ENCODE measurements at places on chromosomes 13 and 19. TPM values are rescaled to one million over a fixed set of nuclear protein-coding genes. Genes with fewer than 3 reads are reported as not detected.

DNA sequence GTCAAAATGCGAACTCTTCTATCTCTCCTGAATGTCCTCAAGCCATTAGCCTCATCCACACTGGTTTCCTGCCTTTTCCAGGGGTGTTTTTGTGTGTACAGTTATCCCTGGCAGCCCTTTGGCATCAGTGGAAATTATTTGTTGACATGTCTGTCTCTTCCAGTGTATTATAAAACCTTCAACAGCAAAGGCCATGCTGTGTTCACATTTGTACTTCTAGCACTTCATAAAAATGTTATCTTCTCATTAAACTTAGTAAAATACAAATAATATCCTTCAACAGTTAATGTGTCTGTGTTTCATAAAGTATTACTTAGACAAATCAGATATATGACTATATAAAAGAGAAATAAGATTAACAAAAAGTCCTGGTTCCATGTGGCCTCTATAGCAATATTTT, 359.5 kb upstream of the ARGLU1 start:
- DNase-seq: no peak

DNA sequence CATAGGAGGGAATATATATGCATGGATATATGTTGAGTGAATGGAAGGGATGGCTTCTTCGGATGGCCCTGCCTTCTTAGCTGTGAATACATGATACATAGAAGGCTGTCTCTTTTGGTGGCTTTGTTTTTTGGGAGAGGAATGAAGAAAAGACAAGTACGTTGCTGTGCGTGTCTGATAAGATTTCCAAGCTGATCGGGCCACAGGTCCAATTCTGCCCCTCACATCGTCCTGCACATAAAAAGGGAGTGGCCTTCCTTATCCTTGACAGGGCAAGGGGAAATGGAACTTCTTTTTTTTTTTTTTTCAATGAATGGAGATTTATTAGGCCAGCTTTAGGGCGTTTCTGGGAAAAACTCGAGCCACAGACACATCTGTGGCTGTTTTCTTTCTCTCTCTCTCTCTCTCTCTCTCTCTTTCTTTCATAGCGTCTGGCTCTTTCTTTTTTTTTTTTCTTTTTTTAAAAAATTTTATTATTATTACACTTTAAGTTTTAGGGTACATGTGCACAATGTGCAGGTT, 103.8 kb upstream of the SPATA13 start:
- no peak for DNase-seq

GRCh38 chr19:40576585-40577451, at the start of gene SHKBP1:
TSS of gene SHKBP1 (plus strand) at chr19:40576873. CDS start at chr19:40576900, 27 bp downstream.
- DNase-seq: peak; percentile 96

DNA sequence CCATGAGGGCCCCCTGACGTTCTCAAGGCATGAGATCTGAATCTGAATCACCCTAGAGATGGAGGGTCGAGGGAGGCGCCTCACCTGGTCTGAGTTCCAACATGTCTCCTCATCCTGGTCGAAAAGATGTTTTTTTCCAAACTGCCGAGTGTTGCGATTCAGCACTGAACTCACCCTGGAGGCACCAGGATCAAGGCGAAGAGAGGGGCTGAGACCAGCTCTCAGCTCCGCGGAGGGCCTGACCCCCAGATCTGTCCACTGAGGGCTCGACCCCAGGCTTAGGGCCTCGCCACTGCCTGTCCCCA, 555 bp downstream of the NR2C2AP start:
- no peak for DNase-seq

DNA sequence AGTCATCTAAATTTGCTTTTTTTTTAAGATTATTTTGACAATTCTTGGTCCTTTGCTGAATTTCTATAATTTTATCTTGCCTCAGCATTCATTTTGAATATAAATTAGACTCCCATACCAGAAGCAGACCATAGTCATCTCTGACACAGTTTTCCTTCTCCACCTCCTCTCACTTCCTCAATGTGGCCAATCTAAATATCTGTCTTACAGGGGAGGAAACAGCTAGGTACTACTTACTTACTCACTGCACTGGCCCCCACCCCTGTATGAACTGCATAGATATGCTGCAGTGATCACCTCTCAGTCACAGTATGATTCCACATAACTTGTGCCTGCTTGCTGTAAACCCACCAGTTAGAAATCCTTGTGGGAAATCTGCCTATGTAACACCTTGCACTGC, 665.6 kb downstream of the FGF9 start:
- no peak for DNase-seq

Gene YJEFN3
- total RNA-seq: 4.5 TPM

- DNase-seq: no peak
These were observed 609.4 kb downstream of the OLFM4 start for GRCh38 chr13:53638040-53638439.

Gene MYPOP
- 5.1 TPM for total RNA-seq

Gene C19orf73
- not detected for total RNA-seq

Gene CCNE1
- 7.8 TPM for total RNA-seq

DNA sequence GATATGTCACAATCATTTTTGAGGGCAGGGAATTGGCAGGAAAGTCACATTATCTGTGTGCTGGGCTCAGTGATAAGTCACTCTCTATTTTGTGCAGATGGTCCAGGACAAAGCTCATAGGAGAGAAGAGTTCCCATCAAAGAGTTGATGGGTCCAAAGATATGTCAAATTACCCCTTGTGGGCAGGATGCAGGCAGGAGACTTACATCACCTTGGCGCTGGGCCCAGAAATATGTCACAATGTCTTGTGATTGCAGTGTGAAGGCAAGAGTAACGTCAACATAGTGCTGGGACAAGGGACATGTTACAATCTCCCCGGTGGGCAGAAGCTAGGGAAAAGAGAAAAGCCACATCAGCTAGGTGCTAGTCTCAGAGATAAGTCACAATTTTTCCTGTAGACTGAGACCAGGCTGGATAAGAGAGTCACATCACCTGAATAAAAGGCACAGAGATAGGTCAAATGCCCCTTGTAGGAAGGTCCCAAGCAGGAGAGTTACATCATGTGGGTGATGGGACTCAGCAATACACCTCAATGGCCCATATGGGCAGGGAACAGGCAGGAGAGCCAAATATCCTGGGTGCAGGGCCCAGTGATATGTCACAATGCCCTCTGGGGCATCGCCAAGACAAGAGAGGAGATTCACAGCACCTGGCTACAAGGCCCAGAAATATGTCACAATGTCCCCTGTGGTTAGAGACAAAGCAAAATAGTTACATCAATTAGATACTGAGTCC, 47.9 kb downstream of the ZNF99 start:
- DNase-seq: no peak

DNA sequence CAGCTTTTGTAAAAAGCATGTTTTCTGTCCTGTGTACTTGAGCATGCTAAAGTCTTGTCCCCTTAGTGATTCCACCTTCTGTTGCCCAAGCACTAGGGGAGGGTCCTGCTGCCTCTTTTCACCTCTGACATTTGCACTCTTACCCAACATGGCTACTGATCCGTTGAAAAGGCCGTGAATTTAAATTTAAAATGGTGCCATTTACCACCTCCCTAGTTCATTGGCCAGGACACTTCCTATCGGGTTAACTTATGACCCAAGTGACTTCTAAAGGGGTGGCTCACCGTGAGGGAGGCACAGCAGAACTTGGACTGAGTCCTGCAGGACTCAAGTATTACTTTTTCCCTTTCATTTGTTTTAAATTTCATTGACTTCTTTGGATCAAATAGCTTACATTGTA, 33.3 kb upstream of the CEACAM21 start:
- DNase-seq: no peak

GRCh38 chr19:13163609-13164342, 13.6 kb downstream of the IER2 start:
- DNase-seq: peak; percentile 83

DNA sequence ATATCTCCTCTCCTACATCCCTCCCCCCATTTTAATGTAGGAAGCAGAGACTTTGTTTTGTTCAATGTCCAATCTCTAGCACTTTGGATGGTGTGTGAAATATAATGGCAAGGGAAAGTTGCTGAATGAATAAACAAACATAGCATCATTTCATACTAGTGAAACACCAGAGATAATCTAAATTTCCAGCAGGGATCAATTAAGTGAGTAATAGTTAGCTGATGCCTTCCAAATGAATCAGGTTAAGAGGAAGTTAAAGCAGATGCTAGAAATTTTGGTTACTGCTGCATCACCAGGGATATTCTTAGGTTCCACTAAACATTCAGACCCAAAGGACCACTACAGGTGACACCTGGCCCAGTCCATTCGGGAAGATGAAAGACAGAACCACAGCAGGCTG, 8.1 kb downstream of the MRPS31 start:
- DNase-seq: no peak

- no peak for DNase-seq
These were observed 15.2 kb upstream of the THSD1 start for GRCh38 chr13:52421216-52421615.

Gene ZNF253
- 12.9 TPM for total RNA-seq

DNA sequence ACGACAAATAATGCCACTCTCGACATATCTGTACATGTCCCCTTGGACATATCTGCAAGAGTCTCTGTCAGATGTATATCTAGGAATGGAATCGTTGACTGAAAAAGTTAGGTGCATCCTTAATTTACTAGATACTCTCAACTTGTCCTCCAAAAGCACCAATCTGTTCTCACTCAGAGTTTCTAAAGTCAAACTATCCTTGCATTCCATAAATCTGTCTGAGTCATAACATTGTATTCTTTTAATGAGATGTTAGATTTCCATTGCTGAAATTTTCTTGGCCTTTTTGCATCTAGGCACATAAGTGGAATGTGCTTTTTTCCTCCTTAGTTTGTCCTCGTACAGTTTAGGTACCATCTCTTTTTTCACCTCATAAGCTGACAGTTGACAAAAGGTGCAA, 139.8 kb downstream of the PTPRS start:
- DNase-seq: peak; percentile 13

GRCh38 chr19:17473041-17473440, 2.7 kb downstream of the SLC27A1 start:
- DNase-seq: peak; percentile 87

Gene ASPDH
- not detected for total RNA-seq

Gene ZNF132
- total RNA-seq: 6.9 TPM

- DNase-seq: no peak
These were observed 299.5 kb downstream of the MZT1 start for GRCh38 chr13:72427757-72428528.

Gene NDUFA13
- total RNA-seq: 18.0 TPM

DNA sequence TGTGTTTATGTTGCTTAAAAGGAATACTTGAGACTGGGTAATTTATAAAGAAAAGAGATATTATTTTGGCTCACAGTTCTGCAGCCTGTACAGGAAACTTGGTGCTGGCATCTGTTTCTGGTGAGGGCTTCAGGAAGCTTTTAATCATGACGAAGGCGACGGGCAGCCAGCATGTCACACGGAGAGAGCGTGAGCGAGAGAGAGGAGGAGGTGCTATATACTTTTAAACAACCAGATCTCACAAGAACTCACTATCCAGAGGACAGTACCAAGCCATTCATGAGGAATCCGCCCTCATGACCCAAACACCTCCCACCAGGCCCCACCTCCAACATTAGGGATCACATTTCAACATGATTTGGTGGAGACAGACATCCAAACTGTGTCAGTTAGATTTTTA, 163.4 kb upstream of the TSC22D1 start:
- no peak for DNase-seq

- no peak for DNase-seq
These were observed 21.9 kb downstream of the PLEKHJ1 start for GRCh38 chr19:2214251-2214650.

- DNase-seq: no peak
These were observed 3.7 kb downstream of the MBD3L1 start for GRCh38 chr19:8835877-8836276.

DNA sequence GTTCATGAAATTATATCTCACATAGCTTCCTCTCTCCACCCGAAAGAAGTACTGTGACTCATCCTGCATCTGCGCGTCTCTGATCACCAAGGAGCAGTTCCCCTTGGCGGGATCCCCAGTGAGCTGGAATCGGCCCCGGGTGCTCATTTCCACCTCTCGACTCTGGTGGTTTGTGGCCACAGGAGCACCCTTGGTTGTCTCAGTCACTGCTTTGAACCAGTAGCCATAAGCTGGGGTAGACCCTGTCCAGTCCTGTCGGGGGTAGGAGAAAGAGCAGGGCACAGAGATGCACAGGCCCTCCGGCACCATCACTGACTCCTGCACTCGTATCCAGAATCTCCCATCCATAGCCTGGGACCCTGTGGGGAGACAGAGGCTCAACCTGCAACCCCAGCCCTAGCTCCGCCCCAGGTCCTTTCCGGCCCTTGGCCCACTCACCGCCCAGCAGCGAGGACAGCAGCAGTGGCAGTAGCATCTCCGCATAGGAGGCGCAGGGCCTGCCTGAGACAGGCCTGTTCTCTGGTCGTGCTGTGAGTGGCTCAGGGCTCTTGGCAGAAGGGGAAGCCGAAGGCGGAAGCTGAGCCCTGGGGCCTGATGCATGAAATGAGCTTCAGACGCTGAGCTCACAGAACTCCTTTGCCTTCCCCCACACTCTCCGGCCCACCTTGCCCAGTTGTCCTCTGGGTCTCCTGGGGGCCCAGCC, at the start of gene SIGLEC10:
Gene SIGLEC10, minus strand, starts transcription at position 536 of the 703 bp plus-strand sequence. Its CDS starts 61 bp downstream, at position 475.
- no peak for DNase-seq

Gene ZNF547
- total RNA-seq: 4.1 TPM

Gene CGB2
- not detected for total RNA-seq

DNA sequence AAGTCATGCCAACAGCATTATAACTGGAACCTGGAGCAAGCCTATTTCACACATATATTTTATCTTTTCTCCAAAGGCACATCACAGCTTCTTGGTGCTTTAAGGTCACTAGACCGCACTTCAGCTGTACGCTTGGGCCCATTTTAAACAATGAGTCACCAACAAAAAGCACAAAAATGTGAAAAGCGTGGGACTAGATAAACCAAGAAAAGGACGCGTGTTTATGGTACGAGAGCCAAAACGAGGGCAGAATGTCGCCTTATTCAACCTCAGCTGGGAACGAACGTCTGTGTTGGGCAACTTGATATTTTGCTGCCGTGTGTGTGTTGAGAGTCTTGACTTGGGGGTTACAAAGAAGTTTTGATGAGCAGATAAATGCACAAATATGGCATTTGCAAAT, 9.2 kb upstream of the EHD2 start:
- DNase-seq: no peak

- DNase-seq: peak; percentile 59
These were observed 243.2 kb downstream of the COL4A1 start for GRCh38 chr13:110063490-110064421.

DNA sequence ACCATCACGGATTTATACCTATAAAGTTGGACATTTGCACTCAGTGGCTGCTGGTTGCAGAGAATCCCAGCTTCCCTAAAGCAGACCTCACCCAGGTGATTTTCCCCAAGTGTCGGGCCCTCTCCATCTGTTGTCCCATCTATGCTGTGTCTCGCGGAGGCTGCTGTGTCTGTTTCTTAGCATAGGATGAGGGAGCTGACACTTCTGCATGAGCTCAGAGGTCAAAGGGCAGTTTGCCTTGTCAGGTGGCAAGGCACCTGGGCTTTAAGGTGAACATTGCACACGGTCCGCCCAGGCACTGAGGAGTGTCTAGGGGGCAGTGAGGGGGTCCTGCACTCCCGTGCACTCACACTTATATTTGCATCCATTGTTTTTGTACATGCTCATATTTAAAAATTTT, 151.6 kb downstream of the ZIC5 start:
- no peak for DNase-seq

GRCh38 chr13:105952233-105952972, 583.1 kb downstream of the EFNB2 start:
- DNase-seq: no peak

- DNase-seq: no peak
These were observed 7.1 kb downstream of the DNASE2 start for GRCh38 chr19:12873891-12874745.

- no peak for DNase-seq
These were observed 14.2 kb upstream of the ANGPTL8 start for GRCh38 chr19:11225172-11225571.

Gene ZFP28
- 10.2 TPM for total RNA-seq

- no peak for DNase-seq
These were observed 10.6 kb downstream of the CAPN12 start for GRCh38 chr19:38733493-38734175.

- peak; percentile 23 for DNase-seq
These were observed 14.5 kb upstream of the MPHOSPH8 start for GRCh38 chr13:19618977-19619376.

Measured in myocyte (in vitro differentiated cells).